ENCODE measurements at places on chromosomes 6 and 20.

DNA sequence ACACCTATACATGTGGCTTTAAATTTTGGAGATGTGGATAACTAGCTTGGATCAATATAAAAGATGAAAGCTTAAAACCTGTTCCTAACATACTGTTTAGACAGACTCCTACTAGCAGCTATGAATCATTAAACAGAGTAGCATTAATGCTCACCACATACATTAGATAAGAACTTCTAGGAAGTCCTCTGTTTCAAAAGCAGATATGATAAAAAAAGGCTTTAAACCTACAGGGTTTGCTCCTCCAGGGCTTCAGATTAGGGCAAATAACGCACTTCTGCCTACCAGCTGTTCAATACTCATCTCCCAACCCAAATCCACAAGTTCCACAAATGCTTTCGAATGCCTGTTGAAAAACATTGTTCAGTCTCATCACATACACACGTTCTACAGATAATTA, 1.5 kb downstream of the REPS1 start:
- no peak for DNase-seq

DNA sequence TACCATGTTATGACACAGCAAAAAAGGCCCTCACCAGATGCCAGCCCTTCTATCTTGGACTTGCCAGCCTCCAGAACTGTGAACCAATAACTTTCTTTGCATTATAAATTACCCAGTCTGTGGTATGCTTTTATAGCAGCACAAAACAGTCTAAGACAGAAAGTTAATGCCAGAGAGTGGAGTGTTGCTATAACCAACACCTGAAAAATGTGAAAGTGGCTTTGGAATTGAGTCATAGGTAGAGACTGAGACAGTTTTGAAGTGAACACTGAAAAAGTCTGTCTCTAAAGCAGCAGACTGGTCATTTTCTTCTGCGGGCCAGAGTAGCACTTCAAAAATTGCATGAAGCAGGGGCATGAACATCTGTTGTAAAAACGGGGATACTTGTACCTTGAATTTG, 28.0 kb upstream of the ASIP start:
- no peak for DNase-seq

- no peak for DNase-seq
Observed at GRCh38 chr6:129920103-129920798, 59.1 kb upstream of the TMEM244 start.

- DNase-seq = no peak
Observed at GRCh38 chr6:134372603-134373281, 54.8 kb upstream of the SGK1 start.

- no peak for DNase-seq
Observed at GRCh38 chr20:45347297-45347935, 808 bp downstream of the SDC4 start.

- no peak for DNase-seq
Observed at GRCh38 chr6:33248643-33248931, 23.1 kb downstream of the VPS52 start.

DNA sequence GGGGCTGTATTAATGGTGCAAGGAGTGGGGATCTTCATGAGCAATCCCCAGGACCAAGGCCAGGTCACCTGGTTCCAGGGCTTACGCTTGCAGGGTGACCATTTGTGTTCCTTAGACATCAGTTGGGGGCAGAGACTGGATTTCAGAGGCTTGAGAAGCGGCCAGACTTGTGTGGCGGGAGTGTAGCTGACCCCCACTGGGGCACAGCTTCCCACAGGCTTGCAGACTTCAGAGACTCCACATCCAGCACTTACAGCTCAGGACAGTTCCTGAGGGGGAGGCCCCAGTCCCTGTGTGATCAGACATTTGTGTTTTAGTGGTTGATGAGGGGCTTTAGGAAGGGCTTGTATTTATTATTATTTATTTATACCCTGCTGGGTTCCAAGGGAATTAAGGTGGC, 15.3 kb downstream of the TJAP1 start:
- no peak for DNase-seq

DNA sequence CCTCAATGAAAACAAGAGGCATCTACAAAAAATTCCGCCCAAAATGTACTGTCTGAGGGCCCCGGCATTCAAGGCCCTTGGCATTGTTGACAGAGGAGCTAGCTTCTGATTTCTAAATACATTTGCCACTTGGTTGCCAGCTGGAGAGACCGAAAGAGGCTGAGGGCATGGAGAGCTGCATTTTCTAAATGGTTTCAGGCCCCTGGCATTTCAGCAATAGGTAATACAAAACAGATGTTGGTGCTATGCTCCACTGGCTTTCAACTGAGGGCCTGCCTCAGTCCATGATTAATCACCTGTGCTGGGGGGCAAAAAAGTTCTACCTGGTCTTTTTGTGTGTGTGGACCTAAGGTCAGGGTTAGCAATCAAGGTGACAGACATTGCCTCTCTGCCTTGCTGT, 79.5 kb upstream of the ISM1 start:
- DNase-seq = no peak

DNA sequence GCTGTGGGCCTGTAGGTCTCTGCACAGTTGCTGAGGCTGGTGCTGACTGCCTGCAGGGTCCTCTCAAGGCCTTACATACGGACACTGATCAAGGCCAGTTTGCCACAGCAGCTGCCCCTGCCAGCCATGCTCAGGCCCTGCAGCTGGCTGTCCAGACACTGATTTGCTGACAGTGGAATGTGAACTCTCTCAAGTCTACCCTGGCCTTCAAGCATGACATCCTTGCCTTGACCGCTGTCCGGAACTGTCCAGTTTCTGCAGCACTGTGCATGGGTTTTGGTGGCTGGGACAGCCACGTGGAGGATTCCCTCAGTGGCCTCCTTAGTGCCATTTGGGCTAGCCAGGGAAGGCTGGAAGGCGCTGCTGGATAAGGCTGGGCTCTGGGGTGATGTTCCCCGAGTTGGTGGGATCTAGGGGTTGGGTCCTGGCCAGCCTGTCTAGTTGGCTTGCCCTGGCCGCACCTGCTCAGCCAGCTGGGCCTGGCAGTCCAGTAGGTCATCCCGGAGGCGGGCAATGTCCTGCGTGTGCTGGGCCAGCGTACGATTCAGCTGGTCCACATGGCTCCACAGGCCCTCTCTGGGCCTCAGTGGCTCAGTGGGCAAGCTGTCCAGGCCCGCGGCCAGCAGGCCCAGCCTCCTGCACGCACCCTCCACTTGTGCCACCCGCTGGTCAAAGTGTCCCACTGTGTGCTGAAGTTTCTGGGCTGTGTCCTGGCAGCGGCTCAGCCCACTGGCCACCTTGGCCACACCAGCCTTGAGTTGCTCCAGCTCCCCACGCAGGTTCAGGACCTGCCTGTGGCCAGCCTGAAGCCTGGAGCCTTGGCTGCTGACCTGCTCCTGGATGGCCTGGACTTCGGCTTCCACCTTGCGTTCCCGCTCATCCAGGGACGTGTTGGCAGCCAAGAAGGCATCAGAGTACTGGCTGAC, 5.5 kb downstream of the EMILIN3 start:
- no peak for DNase-seq

DNA sequence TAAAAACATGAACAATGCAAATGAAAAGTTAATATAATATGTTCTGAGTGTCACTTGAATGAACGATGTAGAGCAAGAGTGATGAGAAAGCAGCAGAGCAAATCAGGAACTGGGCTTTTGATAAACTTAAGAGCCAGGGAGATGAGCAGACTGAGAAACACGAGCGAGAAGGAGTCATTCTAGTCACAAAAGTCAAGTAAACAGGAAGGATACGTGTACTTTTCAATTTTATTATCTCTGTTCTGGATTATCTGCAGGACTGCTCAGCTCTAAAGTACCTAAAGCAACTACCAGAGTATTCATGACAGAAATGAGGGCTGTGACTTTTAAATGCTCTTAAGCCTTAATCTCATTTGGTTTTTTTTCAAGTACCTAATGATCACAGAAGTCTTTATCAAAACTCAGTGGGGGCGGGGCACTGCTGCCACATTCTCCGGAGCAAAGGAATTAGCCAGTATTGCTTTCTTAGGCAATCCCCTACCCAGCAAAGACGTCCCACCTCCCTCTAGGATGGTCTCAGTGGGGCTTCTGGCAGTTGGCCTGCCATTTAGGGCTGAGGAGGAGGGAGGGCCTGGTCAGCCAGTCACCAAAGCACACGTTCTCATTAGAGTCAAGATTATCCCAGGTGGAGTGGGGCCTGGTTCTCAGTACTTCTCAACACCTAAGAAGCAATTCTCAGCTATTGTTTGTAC, 8.6 kb downstream of the MAN1A1 start:
- DNase-seq = no peak

DNA sequence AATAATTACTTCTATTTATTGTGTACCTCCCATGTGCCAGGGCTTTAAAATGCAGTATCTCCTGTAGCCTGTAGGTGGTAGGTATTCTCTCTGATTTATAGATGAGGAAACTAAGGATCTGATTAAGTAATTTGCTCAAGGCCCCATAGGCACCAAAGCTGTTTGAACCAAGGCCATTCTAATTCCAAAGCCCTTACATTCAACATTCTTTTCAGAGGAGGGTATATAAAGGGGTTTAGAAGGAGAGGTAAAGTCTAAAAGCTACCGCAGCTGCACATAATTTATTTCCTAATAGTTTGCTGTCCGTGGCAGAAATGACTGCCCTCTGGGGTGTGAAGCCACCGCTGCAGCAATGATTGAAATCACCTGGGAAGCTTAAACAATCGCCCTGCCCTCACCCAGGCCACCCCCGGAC, 95.0 kb upstream of the FAM8A1 start:
- DNase-seq = no peak

- DNase-seq = no peak
Observed at GRCh38 chr20:38229376-38230252, 30.9 kb downstream of the KIAA1755 start.

DNA sequence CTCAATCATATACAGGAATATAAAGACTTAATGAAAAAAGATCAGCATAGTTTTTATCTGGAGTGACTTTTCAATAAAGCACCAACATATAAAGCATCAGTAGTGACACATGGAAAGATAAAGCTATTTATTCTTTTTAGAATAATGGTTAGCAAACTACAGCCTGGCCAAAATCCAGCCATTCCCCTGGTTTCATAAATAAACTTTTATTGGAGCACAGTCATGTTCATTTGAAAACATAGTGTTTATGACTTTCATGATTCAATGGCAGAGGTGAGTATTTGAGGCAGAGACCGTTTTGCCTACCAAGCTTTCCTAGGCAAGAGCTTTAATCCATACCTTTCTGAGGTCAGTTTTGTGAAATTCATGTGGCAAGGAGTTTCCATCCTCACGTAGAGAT, 153.5 kb downstream of the RPS12 start:
- DNase-seq = no peak

DNA sequence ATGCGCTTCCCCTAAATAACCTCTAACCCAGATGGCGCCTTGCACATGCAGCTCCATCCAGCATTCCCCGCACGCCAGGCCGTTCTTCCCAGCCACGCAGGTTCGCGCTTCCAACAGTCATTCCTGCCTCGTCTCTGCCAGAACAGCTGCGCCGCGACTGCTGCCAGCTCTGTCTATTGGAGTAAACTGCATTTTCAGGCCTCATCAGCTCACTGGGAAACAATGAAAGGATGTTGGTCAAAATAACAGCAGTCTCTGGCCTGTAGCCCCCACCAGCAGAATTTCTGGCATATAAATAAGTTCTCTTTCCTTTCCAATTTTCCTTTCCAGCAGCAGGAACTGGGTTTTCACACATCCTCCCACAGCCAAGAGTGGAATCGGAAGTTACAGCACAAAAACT, 14.6 kb downstream of the NRSN1 start:
- DNase-seq = no peak

DNA sequence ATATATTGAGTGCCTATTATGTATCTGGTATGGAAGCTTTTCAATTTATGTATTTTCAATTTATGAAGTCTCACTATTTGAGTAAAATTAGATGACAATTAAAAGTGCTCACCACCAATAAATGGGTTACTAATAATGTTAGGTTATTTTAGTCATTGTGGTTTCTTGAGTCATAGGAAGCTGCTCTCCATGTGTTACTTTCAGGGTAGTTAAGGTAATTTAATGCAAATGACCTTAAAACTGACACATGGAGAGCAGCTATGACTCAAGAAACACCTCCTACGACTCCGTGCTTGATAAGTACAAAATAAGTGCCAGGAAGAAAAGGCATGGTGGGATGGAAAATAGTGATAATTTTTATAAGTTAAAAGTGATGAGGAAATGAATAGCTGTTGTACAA, 16.5 kb upstream of the TINAG start:
- DNase-seq = no peak

- no peak for DNase-seq
Observed at GRCh38 chr6:10633216-10633615, 61.2 kb downstream of the C6orf52 start.

All from stimulated activated CD4-positive, alpha-beta T cell treated with anti-CD3 and anti-CD28 coated beads, TNF-alpha, amount 100 ng/mL, for 1 hour (primary cell).